ENCODE measurements at places on chromosomes 6 and 20.

DNA sequence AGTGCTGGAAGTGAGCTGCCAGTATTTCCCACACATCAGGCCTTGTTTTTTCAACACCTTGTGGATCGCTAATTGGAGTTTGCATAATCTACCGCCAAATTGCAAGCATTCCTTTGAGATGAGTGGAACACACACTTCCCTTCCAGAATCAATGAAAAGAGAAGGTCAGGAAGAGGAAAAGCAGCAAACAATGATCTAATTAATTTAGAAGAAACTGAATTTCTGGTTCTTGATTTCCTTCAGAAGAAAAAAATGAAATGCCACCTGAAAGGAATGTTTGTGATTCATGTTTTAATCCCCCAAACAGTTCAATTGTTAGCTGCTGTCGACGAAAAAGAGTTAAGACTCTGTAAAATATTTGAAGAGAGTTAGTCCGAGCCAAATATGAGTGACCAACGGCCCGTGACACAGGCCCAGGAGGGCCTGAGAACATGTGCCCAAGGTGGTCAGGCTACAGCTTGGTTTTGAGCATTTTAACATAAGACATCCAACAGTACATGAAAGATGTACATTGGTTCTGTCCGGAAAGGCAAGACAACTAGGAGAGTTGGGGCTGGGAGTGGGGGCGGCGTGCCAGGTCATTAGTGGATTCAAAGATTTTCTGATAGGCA, 182.3 kb downstream of the MTFR2 start:
- DNase-seq, result no peak

- DNase-seq, result no peak
These were observed 16.5 kb downstream of the ACTR5 start for GRCh38 chr20:38764567-38765318.

GRCh38 chr6:122033564-122034181, 365.8 kb upstream of the HSF2 start:
- DNase-seq, result no peak

- DNase-seq, result no peak
These were observed 19.4 kb upstream of the MAN1A1 start for GRCh38 chr6:119368921-119369320.

GRCh38 chr20:46117704-46118467, at the start of gene CD40:
Gene CD40, plus strand, starts transcription at chr20:46118314. Its CDS starts 30 bp downstream, at chr20:46118344.
- no peak for DNase-seq

- DNase-seq, result no peak
These were observed 102.4 kb downstream of the IMPG1 start for GRCh38 chr6:75970093-75970492.

GRCh38 chr20:25296094-25297093, 48.5 kb downstream of the PYGB start:
- no peak for DNase-seq

- DNase-seq, result no peak
These were observed 545.2 kb upstream of the MAN1A1 start for GRCh38 chr6:119894811-119895210.

GRCh38 chr6:14095437-14095836, 22.1 kb upstream of the CD83 start:
- DNase-seq, result no peak

GRCh38 chr6:52877786-52878185, 31.7 kb downstream of the GSTA3 start:
- DNase-seq, result no peak

GRCh38 chr6:71737953-71738352, 148.4 kb upstream of the RIMS1 start:
- DNase-seq, result no peak

- DNase-seq, result no peak
These were observed 169.7 kb upstream of the TNFAIP3 start for GRCh38 chr6:137697267-137697938.

DNA sequence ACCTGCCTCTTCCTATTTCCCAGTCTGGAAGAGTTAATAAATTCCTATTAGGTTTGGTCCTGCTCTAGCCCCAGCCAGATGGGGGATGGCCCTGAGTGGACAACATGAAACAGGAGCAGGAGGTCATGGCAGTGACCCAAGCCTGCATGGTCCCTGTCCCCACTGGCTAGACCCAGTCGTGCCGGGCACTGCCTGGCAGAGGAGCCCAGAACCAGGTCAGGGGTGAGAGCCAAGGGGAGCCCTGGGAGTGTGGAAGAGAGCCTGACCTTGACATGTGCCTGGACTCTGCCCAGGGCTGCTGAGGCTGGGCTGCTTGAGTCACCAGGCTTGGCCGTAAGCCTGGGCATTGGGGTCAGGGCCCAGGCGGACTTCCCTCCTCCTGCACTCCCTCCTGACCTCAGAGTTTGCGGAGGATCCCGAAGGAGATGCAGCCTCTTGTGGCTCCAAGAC, 3.6 kb downstream of the AVP start:
- DNase-seq, result no peak

GRCh38 chr6:111842271-111842822, 30.9 kb downstream of the FYN start:
- DNase-seq, result no peak

DNA sequence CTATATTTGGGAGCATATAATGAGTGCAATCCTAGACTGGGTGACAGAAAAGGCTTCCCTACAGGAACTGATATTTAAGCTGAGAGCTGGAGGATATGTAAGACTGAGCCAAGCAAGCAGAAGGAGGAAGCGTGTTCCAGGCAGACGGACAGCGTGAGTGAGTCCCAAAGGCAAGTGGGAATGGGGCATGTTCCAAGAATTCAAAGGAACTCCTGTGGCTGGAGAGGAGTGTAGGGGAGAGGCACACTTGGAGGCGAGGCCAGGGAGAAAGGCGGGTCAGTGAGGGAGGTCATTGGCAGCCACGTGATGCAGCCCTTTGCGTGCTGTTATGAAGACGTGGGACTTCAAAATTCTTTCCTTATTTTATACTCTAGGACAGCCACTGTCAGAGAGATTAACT, 27.9 kb upstream of the SGK1 start:
- no peak for DNase-seq

DNA sequence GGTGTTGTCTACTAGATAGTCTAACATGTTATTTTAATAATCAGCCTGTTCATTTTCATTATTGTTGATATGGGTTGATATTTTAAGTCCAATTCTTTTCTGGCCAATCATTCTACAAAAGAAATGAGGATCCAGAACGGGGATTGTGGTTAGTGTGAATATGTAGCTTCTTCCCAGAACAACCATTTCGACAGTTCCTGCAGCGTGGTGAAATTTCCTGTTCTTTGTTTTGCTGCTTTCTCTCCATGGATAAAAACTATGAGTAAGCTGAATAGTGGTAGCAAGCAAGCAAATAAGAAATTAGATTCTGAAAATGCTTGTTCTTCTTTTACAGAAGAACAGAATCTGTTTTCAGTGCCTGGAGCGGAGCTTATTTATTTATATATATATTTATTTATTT, 65.5 kb upstream of the F13A1 start:
- DNase-seq, result no peak

DNA sequence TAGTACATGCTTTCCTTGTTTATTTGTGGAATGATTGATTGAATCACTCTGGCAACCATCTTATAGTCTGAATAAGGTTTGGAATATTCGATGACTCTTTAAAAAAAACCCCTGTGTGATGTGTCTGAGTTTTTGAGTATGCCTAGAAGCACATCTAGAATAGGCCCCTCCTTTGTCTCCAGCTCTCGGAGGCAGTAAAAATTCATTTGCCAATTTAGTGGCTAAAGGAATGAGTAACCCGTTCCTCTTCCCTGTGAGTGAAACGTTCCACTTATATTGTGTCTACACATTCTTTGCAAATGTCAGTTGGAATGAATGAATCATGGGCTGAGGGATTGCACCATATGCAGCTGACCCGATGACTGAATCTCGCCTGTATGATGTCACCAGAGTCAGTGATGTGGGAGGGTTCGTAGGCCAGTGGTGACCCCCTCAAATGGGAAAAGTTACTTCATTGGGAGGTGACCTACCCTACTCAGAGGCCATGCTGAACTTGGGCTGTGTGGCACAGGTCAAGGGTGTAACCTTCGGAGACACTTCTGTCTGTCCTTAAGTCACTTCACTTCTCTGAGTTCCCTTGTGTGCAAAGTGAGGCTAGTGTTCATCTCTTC, 21.6 kb downstream of the MOCS3 start:
- DNase-seq, result no peak

DNA sequence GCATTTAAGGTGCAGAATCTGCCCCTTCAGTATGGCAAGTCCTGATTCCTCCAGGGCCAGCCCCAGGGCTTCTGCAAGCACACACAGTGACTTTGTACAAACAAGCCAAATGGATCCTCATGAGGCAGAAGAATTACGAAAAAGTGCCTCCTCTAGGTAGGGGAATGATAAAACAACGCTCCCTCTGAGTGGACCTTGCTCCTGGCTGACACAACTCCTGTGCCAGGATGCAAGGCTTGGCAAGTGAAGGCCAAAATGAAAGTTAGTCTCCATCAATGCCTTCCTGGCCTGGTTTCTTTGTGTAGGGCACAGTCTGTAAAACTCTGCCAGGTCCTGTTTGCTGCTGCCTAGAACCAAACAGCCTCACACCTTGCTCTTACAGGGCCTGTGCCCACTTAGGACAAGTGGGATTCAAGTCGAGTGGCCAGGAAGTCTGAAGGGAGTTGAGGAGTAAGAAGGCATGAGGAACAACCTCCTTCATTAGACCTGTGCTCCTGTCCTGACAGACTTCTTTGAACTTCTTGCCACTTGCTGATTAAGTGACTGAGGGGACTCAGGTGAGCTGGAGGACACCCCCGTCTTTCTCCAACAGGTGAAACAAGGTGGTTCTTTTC, 417.1 kb downstream of the CDC5L start:
- no peak for DNase-seq

DNA sequence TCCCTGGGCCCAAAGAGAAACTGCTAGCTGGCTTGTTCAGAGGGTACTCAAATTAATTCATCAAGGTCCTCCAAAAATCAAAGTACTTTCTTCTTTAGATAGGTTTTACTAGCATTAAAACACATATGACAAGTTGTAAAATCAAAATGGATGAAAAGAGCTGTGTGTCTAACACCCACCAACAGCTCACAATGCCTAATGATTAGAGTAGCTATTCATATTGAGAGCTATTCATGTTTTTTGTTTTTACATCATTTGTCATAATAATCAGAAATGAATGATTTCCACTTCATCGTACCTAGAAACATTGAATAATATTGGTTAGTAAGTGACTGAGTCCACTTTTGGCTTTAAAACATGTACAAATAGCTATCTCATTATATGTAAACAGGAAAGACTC, 289.9 kb upstream of the RUNX2 start:
- DNase-seq, result no peak

GRCh38 chr20:3629893-3630292, 33.3 kb downstream of the GFRA4 start:
- no peak for DNase-seq

GRCh38 chr6:142726616-142727015, 218.4 kb downstream of the HIVEP2 start:
- DNase-seq, result no peak

- no peak for DNase-seq
These were observed 37.8 kb downstream of the ZHX3 start for GRCh38 chr20:41279546-41280225.

GRCh38 chr6:111113336-111114086, 26.2 kb downstream of the SLC16A10 start:
- DNase-seq, result no peak

DNA sequence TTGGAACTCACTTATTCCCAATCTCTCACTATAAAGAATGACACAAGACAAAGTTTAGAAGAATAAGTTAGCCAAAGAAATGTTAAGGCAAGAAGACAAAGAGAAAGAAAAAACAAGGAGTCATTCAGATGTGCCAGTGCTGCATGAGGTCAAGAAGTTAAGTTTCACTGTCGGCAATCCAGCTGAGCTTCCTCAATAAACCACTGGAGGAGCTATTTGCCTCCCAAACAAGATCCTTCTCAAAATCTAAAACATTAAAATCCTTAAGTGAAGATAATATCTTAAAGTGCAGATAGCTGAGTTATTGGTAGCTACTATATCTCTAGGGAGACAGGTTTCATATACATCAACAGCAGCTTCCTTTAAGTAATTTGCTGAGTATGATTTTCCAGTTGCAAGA, 512.3 kb downstream of the HDGFL1 start:
- DNase-seq, result no peak

DNA sequence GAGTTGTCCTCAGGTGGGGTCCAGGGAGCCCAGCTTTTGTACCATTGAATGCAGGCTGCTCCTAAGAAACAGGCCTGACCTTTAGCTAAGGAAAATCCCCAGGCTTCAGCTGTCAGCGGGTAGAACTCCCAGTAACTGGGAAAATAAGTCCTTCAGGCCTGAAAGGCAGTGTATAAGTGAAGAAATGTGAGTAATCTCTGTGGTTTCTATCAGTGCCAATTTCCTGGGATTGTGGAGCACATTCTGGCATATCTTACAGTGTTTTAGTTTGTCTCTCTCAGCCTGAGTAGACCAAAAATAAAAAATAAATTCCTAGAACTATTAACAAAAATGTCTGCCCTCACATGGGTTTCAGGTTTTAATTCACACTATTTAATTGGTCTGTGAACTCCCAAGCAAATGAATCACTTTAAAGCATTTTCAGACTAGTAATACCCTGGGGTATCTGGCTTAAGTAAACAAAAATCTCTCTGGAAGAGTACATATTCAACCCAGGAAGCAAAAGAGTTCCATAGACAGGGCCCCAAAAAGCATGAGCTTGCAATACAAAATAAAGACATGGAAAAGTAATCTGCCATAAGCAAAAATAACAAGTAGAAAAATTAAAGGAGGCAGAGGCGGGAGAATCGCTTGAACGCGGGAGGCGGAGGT, 566.2 kb upstream of the NOX3 start:
- no peak for DNase-seq

DNA sequence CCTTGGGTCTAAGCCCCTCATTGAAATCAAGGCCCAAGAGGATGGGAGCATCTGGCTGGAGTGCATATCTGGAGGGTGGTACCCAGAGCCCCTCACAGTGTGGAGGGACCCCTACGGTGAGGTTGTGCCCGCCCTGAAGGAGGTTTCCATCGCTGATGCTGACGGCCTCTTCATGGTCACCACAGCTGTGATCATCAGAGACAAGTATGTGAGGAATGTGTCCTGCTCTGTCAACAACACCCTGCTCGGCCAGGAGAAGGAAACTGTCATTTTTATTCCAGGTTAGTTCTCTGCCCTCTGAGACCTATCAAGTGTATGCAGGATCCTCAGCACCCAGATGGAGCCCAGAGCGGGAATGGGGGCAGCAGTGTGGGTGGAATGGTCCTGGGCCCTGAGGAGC, 5.1 kb downstream of the BTN2A2 start:
- DNase-seq, result no peak

DNA sequence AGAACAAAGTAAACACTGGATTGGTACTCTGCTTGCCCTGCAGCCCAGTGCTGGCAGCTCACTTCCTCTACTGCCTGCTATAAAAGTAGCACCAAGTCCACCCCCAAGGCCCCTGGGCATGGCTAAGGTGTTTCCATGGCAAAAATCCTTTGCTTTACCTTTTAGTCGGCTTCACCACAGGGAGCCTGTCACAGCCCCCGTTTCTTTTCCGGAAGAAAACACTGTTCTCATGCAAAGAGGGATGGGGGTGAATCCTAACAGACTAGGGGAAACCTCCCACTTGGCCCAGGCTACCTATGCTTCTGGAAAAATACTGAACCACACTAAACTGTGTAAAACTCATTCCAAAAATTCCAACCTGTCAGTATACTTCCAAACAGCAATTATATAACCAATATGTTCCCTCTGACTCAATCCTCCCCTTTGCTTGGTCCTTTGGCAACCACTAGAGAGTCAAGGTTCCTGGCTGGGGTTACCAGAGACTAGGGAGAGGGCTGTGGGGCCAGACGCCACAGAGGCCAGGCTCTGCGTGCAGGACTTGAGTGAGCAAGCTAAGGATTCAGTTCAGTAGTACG, 16.1 kb downstream of the PPIL1 start:
- DNase-seq, result no peak

- no peak for DNase-seq
These were observed 807 bp downstream of the TBC1D20 start for GRCh38 chr20:461254-462198.

- no peak for DNase-seq
These were observed 9.6 kb upstream of the APCDD1L start for GRCh38 chr20:58524814-58525213.
